NCI-H1105 treated with DMSO at 0.1 percent for 48 hours (cell line): ENCODE measurements at places on chromosomes 11 and 22.

DNA sequence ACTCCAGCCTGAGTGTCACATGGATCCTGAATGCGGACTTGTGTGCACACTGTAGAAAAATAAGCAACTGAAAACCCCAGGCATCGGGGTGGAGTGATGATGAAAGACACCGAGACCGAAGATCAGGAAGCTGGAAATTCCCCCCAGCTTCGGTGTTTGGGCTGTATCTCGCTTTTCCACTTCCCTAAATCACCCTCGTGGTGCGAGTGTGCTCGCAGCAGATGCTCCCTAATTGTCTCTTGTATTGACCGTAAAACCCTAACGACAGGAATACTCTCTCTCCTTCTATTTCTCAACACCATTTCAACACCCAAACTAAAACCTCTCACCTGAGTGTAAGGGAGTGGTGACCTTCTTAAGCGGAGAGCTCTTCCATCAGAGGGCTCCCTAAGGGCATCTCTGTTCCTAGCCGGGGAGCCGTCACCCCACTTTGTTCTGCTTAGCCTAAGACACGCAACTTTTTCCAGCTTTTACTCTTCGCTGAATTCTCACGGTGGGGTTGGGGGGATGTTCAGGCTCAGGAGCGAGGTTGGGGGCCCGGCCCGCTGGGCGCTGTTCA is 635 bp upstream of the GRK3 start:
- no peak for DNase-seq

DNA sequence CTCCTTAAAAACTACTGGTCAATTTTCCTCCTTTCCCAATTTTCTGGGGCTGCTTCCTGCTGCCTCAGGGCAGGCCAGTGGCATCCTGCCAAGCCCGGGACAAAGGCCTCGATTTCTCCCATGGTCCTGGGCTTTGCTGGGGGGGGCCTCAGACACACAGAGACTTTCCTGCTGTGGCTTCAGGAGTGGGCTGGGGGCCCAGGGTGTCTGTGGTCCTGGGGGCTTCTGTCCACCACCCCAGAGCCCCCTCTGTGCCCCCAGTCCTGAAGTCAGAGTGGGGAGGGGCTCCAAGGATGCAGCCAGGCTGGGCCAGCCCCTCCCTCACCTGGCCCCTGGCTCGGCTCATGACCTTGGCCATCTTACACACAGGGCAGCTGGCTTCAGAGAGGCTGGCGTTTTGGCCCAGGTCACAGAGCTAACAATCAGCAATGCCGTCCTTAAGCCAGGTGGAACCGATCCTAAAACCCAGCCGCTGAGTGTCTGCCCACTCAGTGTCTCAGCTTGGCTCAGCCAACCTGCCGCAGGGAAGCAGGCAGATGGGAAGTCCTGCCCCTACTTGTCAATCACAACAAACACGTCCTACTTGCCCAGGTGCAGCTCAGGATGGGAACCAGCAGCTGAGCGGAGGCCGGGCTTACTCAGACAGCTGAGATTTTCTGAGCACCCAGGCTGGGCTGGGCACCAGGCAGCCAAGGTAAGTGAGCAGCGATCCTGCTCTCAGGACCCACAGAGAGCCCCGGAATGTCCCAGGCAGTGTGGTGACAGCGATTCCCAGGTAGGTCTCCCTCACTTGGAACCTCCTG is 34.6 kb downstream of the OSBPL5 start:
- DNase-seq = peak; percentile 80

DNA sequence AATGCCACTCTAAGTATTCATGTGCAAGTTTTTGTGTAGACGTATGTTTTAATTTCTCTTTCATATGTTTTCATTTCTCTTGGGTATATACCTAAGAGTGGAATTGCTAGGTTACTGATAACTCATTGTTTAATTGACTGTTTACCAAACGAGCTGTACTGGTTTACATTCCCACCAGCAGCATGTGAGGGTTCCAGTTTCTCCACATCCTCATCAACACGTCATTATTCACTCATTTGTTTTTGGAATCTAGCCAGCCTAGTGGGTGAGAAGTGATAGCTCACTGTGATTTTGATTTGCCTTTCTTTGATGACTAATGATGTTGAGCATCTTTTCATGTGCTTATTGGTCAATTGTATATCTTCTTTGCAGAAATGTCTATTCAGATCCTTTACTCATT is 4.0 kb downstream of the ANKRD13D start:
- DNase-seq = no peak

DNA sequence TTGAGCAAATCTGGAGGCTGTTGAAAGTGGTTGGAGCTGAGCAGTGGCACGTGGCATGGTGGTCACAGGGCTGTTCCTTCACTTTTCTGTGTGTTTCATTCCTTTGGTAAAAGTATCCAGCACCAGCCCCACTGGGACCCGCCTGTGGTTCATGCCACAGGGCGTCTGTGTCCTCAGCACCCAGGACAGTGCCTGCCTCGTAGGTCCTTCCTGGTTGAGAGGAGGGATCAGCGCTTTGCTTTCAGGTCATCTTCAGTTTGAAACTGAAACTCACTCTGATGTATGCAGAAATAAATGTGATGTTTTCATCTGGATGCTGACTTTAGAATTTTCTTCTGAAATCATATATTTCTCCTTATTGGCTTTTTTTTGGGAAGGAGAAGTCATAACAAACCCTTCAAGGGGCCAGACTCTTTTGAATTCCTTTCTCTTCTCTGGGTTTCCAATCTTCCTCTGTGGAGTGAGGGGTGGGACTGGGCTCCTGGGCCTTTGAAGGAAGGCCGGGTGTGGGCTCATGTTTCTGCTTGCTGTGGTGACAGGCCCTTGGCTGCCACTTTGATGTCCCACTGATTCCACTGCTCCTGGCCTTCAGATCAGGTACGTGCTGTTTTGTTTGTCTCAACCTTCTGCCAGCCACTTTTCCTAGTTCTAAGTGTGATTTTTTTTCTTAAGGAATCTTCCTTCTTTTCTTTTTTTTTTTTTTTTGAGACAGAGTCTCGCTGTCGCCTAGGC is 26.2 kb downstream of the TBC1D22A start:
- DNase-seq = no peak

- DNase-seq = no peak
These were observed 325.7 kb upstream of the C11orf87 start for GRCh38 chr11:109096266-109096665.

DNA sequence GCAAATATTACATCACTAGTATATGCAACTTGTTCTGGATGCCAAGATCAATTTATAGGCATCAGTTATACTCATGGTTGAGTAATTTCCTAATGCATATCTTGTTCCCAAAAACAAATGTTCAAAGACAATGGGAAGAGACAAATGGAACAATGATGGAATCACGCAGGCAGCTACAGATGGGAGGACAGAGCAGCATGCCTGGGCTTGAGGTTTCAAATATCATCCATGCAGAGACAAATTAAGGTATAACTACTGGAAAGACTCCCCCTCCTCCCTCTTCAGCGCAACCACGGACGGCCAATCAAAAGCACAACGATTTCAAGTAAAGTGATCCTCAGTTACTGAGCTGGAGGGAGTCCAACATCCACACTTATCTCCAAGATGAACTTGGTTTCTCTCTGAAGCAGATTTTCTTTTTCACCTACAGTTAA is 106.8 kb downstream of the CCDC83 start:
- DNase-seq = peak; percentile 93

GRCh38 chr11:36016263-36016662 is 72.4 kb downstream of the LDLRAD3 start:
- DNase-seq = no peak

- DNase-seq = no peak
These were observed 10.2 kb upstream of the MS4A12 start for GRCh38 chr11:60482361-60482760.

DNA sequence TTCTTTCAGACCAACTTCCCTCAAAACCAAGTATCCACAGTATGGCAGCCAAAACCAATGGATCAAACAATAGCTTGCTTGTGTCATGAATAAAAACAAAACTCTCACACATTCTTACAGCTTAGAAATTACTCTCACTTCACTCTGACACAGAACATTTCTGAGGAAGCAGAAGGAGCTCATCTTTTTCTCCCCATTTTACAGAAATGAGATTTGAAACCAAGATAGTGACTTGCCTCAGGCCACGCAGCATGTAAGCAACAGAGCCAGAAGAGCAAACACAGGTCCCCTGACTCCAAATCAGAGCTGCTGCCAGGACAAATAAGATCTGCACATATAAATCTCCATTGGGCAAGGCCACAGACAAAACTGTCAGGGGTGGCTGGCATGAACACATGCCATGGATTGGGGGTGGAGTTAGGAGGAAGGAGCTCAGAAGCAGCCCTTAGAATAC is 64.8 kb downstream of the RAB30 start:
- DNase-seq = peak; percentile 14

DNA sequence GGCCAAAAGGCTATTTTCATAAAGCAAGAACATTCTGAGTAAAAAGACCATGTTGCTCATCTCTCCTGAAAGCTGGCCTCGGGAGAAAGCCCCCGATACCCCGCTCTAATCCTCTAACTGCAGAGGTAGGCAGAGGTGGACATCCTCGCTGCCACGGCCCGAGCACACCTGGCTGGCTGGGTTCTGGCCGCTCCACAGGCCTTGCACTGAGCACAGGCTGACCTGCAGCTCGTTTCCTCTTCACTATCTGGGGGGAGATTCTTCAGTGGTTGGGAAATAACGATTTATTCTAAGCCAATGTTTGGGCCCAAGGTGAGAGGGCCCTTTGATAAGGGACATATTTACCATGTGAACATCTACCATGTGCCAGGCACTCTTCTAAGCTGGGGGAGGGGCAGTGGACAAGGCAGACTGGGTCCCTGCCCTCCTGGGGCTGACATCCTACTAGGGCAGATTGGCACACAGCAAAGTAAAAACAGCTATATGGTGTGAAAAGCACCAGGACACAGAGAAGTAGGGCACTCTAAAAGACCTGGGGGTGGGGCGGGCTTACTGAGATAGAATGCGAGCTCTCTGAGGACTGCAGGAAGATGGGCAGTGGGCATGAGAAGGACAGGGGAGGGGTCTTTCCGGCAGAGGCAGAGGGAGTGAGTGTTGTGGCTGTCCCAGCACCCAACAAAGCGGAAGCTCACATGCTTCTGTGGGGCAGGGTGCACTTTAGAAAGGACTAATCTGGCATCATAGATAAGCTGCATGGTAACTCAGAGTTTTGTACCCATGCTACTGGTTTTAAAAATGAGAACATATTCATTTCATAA is 65.5 kb upstream of the ARFGAP3 start:
- DNase-seq = no peak

DNA sequence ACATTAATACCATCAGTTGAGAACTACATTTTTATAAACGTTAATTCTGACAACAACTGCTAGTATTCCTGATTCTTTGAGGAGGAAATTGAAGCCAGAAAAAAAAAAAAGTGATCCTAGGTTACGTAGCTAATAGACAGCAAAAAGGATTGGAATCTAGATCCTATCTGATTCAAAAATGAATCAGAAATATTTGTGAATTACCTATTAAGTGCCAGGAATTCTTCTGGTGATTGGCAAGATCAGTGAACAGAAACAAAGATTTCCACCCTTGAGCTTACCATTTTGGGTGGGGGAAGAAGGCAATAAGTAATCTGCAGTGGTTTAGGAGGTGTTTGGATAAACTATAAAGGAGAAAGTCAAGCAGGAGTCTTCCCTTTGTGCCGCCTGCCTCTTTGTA is 63.9 kb upstream of the LARGE1 start:
- DNase-seq = no peak

- no peak for DNase-seq
These were observed 251.2 kb downstream of the FAT3 start for GRCh38 chr11:92475819-92476218.

DNA sequence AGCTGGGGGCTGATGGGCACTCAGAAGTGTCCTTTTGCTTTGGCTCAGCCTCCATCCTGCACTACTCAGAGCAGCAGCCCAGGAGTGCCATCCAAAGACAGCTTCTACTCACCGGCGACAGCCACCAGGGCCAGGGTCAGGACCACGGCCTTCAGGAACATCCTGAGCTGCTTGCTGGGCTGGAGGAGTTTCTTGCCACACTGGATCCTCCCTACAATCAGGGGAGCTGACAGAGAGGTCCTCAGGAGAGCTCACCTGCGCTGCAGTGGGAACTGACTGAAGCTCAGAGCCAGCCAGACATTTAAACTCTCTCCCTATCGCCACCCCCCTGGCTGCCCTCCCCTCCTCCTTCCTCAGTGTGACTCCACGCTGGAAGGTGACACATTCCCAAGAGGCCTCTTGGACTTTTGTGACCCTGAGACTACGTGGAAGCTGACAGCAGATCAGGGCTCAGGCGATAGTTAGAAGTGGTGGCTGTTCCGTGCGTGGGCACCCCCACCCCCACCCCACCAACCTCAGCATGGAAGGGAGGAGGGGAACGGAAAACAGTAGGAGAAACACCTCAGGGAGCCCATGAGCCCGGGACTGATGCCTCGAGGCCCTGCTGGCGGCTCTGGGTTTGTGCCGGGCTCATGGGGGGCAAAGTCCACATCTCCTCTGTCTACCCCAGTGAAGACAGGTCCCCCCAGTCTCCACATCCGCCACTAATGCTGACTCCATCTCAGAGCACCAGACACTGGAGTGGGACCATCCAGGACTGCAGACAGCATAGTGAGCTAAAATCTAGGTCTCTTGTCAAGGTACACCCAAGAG is at the start of gene APOA4:
TSS of gene APOA4 (minus strand) at position 274 of the 813 bp plus-strand sequence. CDS start at position 161, 113 bp downstream.
- DNase-seq = no peak

DNA sequence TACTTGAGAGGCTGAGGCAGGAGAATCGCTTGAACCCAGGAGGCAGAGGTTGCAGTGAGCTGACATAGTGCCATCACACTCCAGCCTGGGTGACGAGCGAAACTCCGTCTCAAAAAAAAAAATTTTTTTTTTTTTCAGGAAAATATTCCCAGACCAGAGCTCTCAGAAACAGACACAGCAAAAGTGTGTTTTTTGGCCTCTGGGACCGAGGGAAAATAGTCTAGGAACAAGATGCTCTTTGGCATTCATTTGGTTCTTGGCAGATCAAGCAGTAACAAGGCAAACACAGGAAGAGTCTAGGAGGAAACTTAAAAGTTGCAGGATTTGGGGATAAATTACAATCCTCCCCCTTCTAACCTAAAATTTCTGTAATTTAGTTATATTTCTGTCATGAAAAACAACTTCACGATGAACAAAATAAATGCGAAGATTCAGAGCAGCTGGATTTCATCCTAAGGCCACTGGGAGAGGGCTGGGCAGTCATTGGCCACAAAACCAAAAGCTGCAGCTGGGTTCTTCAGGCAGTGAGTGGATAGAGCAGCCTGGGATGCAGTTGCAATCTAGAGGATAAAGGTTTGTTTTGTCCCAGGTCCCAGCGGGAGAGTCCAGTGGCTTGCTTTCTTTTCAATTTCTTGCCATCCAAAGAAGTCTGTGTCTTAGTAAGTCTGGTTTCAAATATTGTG is 19.7 kb downstream of the ATG16L2 start:
- no peak for DNase-seq

- peak; percentile 95 for DNase-seq
These were observed 537.9 kb upstream of the FAT3 start for GRCh38 chr11:91686700-91687099.

DNA sequence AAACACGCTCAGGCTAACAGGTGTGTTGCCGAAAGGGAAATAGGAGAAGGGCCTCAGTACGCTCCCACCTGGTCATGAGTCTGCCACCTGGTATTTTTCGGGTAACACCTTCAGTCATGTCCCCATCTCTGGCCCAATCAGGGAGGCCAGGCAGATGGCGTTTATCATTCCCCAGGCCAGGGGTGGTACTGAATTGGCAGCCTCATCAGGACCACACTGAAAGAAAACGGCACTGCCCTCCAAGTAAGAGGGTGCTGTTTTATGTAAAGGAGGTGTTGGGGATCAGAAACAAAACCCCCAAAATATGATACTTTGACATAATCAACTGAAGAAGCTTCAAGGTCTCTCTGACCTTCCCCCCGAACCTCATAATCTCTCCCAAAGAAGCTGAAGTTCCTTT is 58.9 kb downstream of the RCN1 start:
- DNase-seq = no peak

- DNase-seq = no peak
These were observed 129.6 kb downstream of the BARX2 start for GRCh38 chr11:129505266-129505665.

GRCh38 chr11:79397252-79397651 is 43.6 kb downstream of the TENM4 start:
- no peak for DNase-seq
